Stimulated activated CD8-positive, alpha-beta memory T cell treated with anti-CD3 and anti-CD28 coated beads, Interleukin-15, amount 100 ng/mL, for 4 hours (primary cell): ENCODE measurements at places on chromosomes 7 and 10.

DNA sequence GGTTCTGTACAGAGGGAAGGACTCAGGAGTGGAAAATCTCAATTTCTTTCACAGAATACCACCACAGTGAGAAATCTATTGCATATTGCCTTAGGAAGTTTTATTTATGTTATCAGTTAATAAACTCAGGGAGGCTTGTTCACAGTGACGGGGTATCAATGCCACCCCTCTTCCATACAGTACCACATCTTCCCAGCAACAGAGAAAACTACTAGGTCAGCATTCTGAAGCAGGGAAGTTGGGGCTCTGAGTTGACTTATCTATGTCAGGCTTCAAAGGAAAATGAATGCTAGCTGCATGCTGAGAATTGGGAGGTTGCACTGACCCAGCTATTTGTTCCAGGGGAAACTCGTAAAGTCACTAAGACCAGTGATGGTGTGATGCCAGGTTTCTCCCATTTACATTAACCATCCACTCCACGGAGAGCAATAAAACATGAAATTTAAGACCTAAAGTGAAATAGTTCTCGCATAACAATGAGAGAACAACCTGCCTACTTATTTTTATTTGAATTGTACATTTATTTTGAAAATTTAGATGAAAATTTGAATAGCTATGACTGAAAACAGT is 266.7 kb downstream of the RNLS start:
- DNase-seq: no peak

GRCh38 chr7:105216786-105217185 is 171.9 kb downstream of the SRPK2 start:
- DNase-seq: no peak

DNA sequence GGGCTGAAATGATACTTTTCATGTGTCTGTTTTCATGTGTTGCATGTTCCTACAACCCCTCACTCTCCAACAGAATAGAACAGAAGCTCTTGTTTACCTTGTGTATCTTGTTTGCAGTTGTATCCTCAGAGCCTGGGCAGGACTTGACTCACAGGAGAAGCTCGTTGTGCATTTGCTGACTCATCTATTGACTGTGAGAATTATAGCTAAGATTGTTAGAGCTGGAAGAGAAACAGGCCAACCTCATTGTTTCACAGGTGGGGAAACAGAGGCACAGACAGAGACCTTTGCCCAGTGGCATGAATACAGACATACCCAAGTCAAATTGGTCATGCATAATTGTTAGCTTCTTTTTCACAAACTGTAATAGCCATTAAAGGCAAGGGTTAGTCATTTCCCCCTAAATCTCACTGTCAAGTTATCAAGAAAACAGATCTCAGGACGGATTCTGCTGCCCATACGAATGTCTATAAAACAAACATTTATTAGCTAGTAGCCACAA is 4.6 kb upstream of the TSPAN15 start:
- no peak for DNase-seq

DNA sequence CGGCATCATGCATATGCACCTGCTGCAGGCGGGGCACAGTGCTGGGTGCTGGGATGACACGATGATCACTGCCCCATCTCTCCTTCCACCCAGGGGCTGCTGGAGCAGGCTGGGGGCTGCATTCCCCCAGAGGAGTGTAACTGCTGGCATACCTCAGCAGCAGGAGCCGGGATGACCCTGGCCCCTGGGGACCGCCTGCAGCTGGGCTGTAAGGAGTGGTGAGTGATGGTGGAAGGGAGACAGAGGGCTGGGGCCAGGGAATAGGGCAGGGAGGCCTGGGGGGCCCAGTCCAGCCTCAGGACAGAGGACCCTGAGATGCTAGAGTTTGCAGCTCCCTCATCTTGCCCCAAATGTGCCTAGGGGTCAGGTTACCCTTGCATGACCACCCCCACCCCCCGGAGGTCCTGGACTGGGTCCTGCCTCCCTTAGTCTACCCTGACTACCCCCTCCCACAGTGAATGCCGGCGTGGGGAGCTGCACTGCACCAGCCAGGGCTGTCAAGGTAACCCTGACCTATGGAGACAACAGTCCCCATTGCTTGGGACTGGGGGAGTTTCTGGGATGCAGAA is 14.5 kb upstream of the ZNF862 start:
- no peak for DNase-seq

DNA sequence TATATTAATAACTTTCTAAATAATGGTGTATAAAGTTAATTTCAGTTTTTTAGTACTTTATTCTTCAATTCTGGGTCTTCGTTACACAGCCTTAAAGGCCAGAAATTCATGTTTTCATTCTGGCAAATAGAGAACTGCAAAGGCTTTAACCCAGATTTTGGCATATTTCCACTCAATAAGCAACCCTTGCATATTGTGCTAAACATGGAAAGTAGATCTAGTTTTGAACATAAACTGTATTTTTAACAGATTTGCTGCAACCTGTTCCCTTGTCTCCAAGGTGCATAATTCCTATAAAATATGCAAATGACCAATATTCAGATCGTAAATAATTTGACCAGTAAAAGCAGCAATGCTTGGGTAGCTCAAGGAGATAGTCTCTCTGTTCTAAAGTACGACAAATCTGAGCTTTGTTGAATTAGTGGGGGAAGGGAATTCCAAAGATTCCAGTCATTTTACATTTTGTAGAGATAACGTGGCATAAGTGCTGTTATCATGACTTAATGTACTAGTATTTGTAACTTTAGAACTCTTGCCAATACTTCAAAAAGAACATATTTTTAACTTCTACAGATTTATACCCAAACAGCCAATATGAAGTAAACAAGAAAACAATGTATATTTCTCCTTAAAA is 46.4 kb upstream of the RSBN1L start:
- DNase-seq: no peak
